ENCODE measurements at places on chromosomes 2 and 18. TPM values are rescaled to one million over a fixed set of nuclear protein-coding genes. Genes with fewer than 3 reads are reported as not detected.
A peak's percentile ranks its signal among the peaks of the same experiment; 100 is the strongest.

B3GNT7 gene
- 12.6 TPM for total RNA-seq

LIMS4 gene
- 0.89 TPM for total RNA-seq

DNA sequence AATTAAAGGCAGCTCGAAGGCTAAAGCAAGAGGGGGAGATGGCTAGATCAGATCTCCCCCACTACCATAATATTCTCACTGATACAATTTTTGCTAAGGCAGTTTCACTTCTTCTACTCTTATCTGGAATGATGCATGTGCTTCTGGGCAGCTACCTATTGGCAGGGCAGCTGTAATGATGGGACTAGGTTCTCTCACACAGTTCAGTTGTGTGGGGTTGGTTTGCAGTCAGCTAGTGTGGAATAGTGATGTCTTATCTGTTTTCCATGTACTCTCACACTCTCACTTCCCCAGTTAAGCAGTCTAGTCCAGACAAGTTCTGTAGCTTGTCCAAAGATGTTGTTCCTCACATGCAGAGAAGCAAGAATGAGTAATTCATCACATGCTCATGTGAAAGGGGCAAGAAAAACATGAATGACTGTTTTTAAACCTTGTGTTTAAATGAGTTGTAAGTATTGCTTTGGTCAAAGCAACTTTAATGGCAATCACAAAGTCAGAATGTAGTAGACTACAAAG is 836.1 kb downstream of the CBLN2 start:
- no peak overlapping the region for H3K27ac ChIP-seq
- H3K36me3 ChIP-seq: no peaks in the 10 kb centered on the region
- H3K27me3 ChIP-seq: no peaks in the 10 kb centered on the region
- H3K4me1 ChIP-seq: no peaks in the 10 kb centered on the region
- no peak overlapping the region for H3K4me3 ChIP-seq
- no peak for DNase-seq

DNA sequence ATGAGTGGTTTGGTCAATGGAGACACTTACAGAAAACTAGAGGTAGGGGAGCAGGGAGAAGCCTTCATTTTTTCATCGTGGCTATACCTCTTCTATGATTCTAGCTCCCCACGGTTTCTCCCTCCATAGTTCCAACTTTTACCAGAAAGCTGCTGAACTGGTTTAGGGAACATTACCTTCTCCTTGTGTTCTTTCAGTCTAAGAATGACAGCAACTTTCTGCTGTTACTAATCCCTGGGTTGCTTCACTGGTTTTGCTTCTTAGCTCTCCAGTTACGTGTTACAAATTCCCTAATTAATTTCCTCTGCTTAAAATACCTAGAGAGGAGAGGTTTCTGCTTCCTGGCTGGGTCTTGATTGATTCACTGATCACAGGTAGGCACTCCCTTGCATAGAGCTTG is 499.9 kb downstream of the SLC4A3 start:
- H3K27ac ChIP-seq: no peak overlapping the region
- no peaks in the 10 kb centered on the region for H3K4me1 ChIP-seq
- no peak overlapping the region for H3K4me3 ChIP-seq
- no peaks in the 10 kb centered on the region for H3K36me3 ChIP-seq

GRCh38 chr2:230828272-230828961 is 36.3 kb upstream of the ITM2C start:
- H3K4me3 ChIP-seq: peak overlapping the region; percentile 45
- peaks cover 28% of the 10 kb centered on the region for H3K27me3 ChIP-seq
- H3K27ac ChIP-seq: no peak overlapping the region
- H3K4me1 ChIP-seq: peaks cover 5% of the 10 kb centered on the region
- no peaks in the 10 kb centered on the region for H3K36me3 ChIP-seq

DNA sequence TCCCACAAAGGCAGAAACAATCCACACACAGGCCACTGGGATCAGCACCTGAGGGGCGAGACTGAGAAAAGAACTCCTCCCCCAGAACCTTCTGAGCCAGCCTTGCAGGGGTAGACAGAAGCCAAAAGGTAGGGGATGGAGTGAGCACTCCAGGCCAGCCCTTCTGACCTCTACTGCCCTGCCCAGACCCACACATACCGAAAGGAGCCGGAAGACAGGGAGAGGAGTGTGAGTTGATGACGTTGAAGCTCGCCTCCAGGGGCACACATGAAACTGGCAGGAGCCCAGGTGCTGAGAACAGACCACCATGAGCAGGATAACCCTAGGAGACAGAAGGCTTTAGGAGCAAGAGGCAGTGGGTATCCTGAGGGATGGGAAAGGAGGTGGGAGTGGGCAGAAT is 1.8 kb downstream of the SLC23A3 start:
- no peak for DNase-seq
- no peaks in the 10 kb centered on the region for H3K27me3 ChIP-seq
- H3K4me3 ChIP-seq: no peak overlapping the region
- H3K4me1 ChIP-seq: peaks cover 5% of the 10 kb centered on the region

ASB18 gene
- total RNA-seq: not detected

GRCh38 chr2:163665051-163665450 is 70.8 kb downstream of the FIGN start:
- H3K27me3 ChIP-seq: no peaks in the 10 kb centered on the region
- no peak for DNase-seq
- H3K36me3 ChIP-seq: no peaks in the 10 kb centered on the region
- no peak overlapping the region for H3K27ac ChIP-seq
- H3K4me1 ChIP-seq: no peaks in the 10 kb centered on the region
- H3K4me3 ChIP-seq: no peak overlapping the region

GRCh38 chr2:2662037-2662846 is 331.2 kb upstream of the MYT1L start:
- no peaks in the 10 kb centered on the region for H3K4me1 ChIP-seq
- no peak overlapping the region for H3K27ac ChIP-seq
- DNase-seq: no peak
- H3K27me3 ChIP-seq: no peaks in the 10 kb centered on the region
- H3K4me3 ChIP-seq: no peak overlapping the region
- no peaks in the 10 kb centered on the region for H3K36me3 ChIP-seq

- no peak overlapping the region for H3K27ac ChIP-seq
- H3K4me1 ChIP-seq: no peaks in the 10 kb centered on the region
Measured at GRCh38 chr2:31420936-31421335, 6.4 kb upstream of the XDH start.

- no peak overlapping the region for H3K4me3 ChIP-seq
- H3K27ac ChIP-seq: no peak overlapping the region
- peaks cover 32% of the 10 kb centered on the region for H3K27me3 ChIP-seq
- DNase-seq: no peak
- no peaks in the 10 kb centered on the region for H3K36me3 ChIP-seq
Measured at GRCh38 chr2:204260162-204260877, 285.0 kb upstream of the PARD3B start.

DNA sequence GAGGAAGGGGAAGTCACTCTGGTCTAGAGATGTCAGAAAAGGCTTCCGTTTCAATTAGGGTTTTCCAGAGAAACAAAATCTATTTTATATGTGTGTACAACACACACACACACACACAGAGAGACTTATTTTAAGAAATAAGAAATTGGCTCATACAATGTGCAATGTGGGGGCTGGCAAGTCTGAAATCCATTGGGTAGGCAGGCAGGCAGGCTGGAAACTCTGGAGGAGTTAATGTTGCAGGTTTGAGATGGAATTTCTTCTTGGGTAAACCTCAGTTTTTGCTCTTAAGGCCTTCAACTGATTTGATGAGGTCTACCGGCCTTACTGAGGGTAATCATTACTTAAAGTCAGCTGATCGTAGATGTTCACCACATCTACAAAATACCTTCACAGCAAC is 62.6 kb downstream of the MDH1 start:
- no peak overlapping the region for H3K4me3 ChIP-seq
- H3K36me3 ChIP-seq: peaks cover 6% of the 10 kb centered on the region
- no peak for DNase-seq
- H3K4me1 ChIP-seq: no peaks in the 10 kb centered on the region

GRCh38 chr2:123777116-123777515 is 248.0 kb upstream of the CNTNAP5 start:
- no peak for DNase-seq
- no peak overlapping the region for H3K4me3 ChIP-seq
- H3K36me3 ChIP-seq: no peaks in the 10 kb centered on the region
- no peak overlapping the region for H3K27ac ChIP-seq

DNA sequence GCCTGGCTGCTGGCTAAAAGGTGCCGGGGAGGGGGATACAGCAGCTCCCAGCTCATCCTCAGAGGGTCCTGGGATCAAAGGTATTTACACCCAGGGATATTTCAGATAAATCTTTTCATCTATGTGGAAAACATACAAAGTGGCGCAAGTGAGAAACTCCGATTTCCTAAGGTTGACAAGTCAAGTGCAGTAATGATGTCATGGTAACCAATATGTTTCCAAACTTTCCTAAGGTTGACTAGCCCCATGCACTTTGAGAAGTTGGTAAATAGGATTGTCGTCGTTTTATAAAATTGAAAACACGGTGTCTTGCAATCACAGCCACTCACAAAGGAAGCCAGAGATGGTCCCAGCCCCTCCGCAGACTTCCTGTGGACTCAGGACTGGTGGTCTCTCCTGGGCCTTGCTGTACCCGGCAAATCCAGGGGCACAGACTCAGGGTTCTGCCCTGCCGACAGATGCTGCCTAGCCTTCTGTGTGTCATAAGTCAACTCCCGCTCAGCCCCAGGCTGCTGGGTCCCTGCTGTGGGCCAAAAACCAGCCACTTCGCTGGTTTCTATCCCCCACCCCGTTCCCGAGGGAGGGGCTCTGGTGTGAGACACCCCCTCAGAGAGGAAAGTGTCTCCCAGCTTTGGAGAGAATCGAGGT is 111.2 kb upstream of the PPP1CB start:
- peak overlapping the region; percentile 65 for H3K27ac ChIP-seq

- peak overlapping the region; percentile 70 for H3K4me3 ChIP-seq
- H3K36me3 ChIP-seq: no peaks in the 10 kb centered on the region
- H3K27me3 ChIP-seq: no peaks in the 10 kb centered on the region
- H3K4me1 ChIP-seq: peaks cover 84% of the 10 kb centered on the region
- peak; percentile 78 for DNase-seq
Measured at GRCh38 chr2:237700512-237701032, 73.2 kb downstream of the LRRFIP1 start.

ZC3H15 gene
- 79.4 TPM for total RNA-seq

KLHL14 gene
- total RNA-seq: 0.22 TPM

MLPH gene
- total RNA-seq: not detected

DNA sequence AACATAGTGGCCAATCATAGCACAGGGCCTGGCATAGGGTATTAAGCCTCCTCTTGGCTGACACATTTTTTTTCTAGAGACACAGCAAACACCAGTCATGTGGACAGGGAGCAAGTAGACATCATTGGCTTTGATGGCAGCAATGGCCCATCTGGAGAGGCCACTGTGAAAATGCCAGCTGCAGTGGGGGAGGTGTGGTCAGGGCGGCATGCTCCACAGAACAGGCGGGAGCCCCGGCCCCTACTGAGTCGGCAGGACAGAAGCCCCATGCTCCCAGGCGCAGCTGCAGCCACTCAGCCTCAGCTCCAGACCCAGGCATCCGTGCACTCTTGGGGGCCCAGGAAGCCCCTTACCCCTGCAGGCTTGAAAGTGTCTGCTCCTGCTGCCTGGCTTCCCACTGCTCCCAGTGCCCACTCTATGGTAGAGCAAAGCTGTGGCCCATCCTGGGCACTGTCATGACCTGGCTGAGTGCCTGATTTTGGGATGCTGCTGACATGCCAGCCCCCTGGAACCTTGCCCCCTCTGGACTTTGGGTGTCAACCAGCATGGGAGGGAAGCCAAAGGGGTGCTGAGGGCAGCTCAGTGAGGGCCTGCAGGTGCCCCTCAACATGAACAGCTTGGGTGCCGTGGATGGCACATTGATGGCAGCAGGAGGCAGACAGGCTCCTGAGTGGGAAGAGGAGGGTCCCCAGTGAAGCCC is 23.3 kb upstream of the UBE2F start:
- H3K4me1 ChIP-seq: peaks cover 82% of the 10 kb centered on the region
- H3K27ac ChIP-seq: peak overlapping the region; percentile 81
- peak overlapping the region; percentile 52 for H3K4me3 ChIP-seq
- H3K27me3 ChIP-seq: no peaks in the 10 kb centered on the region
- H3K36me3 ChIP-seq: peaks cover 12% of the 10 kb centered on the region

TAF4B gene
- total RNA-seq: 14.5 TPM

- H3K36me3 ChIP-seq: no peaks in the 10 kb centered on the region
- H3K27me3 ChIP-seq: peaks cover 7% of the 10 kb centered on the region
- no peak overlapping the region for H3K27ac ChIP-seq
- H3K4me1 ChIP-seq: peaks cover 6% of the 10 kb centered on the region
Measured at GRCh38 chr2:143842836-143843235, 677.1 kb downstream of the ZEB2 start.

DSG4 gene
- not detected for total RNA-seq

ST8SIA5 gene
- total RNA-seq: 0.17 TPM

All from natural killer cell treated with Interleukin-12 subunit alpha and Interleukin-12 subunit beta and Interleukin-15 and Interleukin-18, amount 100 ng/mL, for 72 hours (primary cell).